ENCODE measurements at places on chromosomes 3 and 15. TPM values are rescaled to one million over a fixed set of nuclear protein-coding genes. Genes with fewer than 3 reads are reported as not detected.

GP9 gene
- total RNA-seq, result not detected

IL17RE gene
- 1.1 TPM for total RNA-seq

GRCh38 chr15:56208185-56208584 is 35.5 kb downstream of the RFX7 start:
- no peak for DNase-seq

TM4SF18 gene
- 3.0 TPM for total RNA-seq

DNA sequence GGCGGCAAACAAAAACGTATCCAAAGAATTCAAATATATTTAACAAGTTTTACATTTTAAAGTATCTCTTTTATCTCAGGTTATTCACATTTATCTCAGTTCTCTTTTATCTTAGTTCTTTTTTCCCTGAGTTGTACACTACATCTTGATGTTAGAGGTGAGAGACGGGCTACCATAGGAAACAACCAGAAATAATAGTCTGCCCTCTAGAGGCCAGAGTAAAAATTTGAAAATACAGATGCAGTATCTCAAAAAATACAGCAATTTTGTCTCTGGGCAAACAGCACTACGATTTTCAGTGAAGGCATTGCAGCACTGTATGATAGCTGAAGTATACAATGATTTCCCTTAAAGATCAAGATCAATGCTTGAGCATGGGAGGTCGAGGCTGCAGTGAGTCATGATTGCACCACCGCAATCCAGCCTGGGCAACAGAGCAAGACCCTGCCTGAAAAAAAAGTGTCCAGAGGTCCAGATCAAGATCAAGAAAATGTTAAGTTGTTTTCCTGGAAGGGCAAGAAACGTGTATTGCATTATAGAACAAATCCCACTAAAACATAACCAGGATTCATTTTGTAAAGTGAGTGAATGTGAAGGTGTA is 82.6 kb upstream of the ATP11B start:
- DNase-seq, result peak; percentile 35

LSAMP gene
- under 0.01 TPM for total RNA-seq

- no peak for DNase-seq
These were observed 34.1 kb downstream of the CGNL1 start for GRCh38 chr15:57410373-57410772.

GRCh38 chr3:168914662-168915061 is 748.9 kb downstream of the MECOM start:
- no peak for DNase-seq

- DNase-seq, result no peak
These were observed 23.4 kb upstream of the SEC13 start for GRCh38 chr3:10344147-10344943.

GATM gene
- 1.3 TPM for total RNA-seq

- DNase-seq, result peak; percentile 50
These were observed 232.2 kb upstream of the FEZF2 start for GRCh38 chr3:62605413-62606068.

SLC22A14 gene
- not detected for total RNA-seq

DNA sequence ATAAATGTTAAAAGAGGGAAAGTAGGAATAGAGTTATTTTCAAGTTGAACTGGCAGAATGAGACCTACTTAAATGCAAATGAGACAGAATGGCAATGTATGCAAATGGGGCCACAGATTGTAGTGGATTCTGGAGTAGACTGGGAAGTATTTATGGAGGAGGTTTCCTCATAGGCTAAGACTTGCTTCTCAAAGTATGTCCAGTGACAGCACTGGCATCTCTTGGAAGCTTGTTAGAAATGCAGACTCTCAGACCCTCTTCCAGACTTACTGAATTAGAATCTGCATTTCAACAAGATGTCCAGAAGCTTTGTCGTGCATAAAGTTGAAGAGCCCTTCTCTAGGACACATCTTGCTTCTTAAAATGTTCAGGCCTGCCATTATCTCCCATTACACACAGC is 67.8 kb upstream of the SNTN start:
- no peak for DNase-seq

DNA sequence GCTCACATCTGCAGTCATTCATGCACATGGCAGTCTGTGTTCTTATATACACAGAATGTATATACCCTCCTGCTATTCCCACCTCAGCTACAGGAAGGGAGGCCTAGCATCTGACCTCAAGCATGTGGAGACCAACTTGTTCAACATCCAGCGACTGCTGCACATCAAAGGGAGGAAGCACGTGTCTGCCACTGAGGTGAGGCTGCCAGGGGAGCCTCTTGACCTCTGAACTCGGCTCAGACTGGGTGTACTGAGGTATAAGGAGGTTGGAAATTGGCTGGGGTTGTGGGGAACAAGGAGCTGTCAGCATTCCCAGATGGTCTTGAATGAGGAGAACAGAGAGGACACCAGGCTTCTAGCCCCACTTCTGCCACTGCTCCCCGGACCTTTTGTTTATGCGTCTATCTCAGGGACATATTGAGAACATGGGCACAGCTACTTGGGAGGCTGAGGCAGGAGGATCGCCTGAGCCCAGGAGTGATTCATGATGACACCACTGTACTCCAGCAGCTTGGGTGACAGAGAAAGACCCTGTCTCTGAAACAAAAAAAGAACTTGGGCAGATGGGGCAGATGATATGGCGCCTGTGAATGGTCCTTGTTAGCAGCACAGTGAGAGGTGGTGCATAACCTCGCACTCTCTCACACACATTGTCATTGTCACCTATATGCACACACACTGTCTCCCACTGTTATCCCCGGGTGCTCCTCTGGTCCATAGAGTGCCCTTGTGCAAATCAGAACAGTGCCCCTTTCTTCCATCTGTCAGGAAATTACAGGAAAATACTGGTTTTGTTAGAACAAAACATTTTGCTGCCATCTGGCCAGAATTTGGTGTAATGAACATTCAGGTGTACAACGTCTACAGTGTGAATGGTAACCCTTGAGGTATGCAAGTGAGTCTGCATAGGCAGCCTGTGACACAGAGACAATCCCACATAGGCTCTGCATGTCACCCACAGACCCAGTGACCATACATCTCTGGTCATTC is 5.4 kb downstream of the VILL start:
- DNase-seq, result no peak

GRCh38 chr3:172305552-172305951 is 142.7 kb downstream of the GHSR start:
- peak; percentile 83 for DNase-seq

- DNase-seq, result peak; percentile 10
These were observed 49.1 kb downstream of the IQCH start for GRCh38 chr15:67303490-67304363.

- DNase-seq, result no peak
These were observed 517.2 kb downstream of the FOXP1 start for GRCh38 chr3:71066356-71066755.

GRCh38 chr15:68209272-68209671 is 4.1 kb upstream of the CALML4 start:
- DNase-seq, result no peak

GRCh38 chr3:185982632-185983031 is 44.8 kb upstream of the TRA2B start:
- DNase-seq, result no peak

- no peak for DNase-seq
These were observed 95.1 kb downstream of the DHX36 start for GRCh38 chr3:154229217-154229590.

MEGF11 gene
- not detected for total RNA-seq

CFAP100 gene
- total RNA-seq, result not detected

GABRR3 gene
- total RNA-seq, result not detected

DNA sequence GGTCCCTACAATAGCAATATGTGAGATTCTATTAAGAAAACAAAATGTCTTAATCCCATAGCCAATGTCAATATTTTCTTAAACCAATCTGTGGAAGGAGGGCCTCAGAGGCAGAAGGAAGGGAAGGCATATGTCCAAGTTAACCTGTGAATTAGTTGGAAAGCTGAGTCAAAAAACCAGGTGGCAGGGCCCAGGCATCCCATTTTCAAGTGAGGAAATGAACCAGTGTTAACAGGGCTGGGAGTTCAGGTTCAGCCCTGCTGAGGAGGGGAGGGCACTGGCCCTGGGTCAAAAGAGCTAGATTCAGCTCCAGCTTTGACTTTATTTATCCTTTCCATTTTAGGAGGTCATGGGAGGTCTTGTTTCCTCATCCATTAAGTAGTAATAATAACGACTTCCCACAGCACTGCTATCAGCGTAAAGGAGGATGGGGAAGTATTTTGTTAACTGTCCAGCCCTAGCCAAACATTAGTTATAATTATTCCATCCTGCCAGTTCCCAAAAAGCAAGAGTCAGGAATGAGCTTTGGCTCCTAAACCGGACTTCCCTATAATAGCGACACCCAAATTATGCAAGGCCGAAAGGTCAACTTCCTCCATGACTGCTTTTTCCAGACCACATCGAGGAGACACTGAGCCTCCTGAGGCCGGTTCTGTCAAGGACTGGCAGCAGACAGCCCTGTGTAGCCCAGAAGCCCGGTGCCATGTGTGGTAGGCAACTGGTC is 3.2 kb downstream of the MASP1 start:
- no peak for DNase-seq

- no peak for DNase-seq
These were observed 182.5 kb downstream of the TPRG1 start for GRCh38 chr3:189353988-189354889.

All from LHCN-M2 (cell line).